Breast epithelium (tissue), 4 donors: ENCODE measurements at places on chromosomes 6 and 20. TPM values are rescaled to one million over a fixed set of nuclear protein-coding genes. Genes with fewer than 3 reads are reported as not detected.

DNA sequence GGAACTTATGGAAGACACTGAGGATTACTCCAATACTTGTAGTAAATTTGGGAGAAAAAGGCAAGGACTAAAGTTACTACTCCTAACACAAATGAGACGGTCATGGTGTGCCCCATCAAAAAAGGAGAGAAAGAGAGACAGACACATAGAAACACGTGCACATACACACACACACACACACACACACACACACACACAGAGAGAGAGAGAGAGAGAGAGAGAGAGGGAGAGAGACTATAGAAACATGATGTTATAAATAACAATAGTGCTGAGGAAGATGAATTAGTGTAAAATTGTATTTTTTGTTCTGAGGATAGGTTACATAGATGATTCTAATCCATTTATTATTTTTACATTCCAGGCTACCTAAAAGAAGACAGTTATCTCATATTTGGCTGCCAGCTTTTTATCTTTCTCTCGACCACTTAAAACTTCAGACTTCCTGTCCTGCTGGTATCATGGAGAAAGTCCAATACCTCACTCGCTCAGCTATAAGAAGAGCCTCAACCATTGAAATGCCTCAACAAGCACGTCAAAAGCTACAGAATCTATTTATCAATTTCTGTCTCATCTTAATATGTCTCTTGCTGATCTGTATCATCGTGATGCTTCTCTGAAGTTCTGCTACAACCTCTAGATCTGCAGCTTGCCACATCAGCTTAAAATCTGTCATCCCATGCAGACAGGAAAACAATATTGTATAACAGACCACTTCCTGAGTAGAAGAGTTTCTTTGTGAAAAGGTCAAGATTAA is 10.5 kb downstream of the PLN start:
- H3K27me3 ChIP-seq: no peaks in the 10 kb centered on the region
- H3K27ac ChIP-seq: no peak overlapping the region
- no peaks in the 10 kb centered on the region for H3K4me1 ChIP-seq
- no peak for DNase-seq
- H3K4me3 ChIP-seq: no peak overlapping the region

DNA sequence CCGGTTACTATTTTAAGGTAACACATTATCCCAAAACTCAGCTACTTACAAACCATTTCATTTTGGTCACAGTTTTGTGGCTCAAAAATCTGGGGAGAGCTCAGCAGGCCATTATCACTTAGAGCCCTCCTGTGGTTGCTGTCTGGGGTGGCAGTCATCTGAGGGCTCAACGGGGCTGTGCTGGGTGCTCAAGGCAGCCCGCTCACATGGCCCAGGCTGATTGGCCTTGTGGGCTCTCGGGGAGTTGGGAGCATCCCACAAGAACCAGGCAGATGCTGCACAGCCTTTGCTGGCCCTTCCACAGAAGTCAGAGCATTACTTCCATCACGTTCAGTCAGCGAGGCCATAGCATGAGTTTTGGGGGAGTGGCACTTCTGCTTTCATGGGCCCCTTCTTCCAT is 6.3 kb upstream of the VSX1 start:
- H3K4me1 ChIP-seq: no peaks in the 10 kb centered on the region
- no peak overlapping the region for H3K4me3 ChIP-seq
- peaks cover 43% of the 10 kb centered on the region for H3K27me3 ChIP-seq
- DNase-seq: no peak
- no peak overlapping the region for H3K27ac ChIP-seq
- H3K36me3 ChIP-seq: no peaks in the 10 kb centered on the region

DNA sequence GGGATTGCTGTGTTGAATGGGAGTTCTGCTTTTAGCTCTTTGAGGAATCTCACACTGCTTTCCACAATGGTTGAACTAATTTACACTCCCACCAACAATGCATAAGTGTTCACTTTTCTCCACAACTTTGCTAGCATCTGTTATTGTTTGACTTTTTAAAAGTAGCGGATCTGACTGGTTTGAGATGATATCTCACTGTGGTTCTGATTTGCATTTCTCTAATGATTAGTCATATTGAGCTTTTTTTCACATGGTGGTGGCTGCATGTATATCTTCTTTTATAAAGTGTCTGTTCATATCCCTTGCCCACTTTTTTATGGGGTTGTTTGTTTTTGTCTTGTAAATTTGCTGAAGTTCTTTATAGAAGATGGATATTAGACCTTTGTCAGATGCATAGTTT is 588.3 kb upstream of the ADGRB3 start:
- H3K4me3 ChIP-seq: no peak overlapping the region
- no peak overlapping the region for H3K27ac ChIP-seq
- H3K4me1 ChIP-seq: no peaks in the 10 kb centered on the region
- DNase-seq: no peak
- no peaks in the 10 kb centered on the region for H3K36me3 ChIP-seq

GRCh38 chr6:42393339-42393738 is 58.4 kb downstream of the TRERF1 start:
- H3K36me3 ChIP-seq: no peaks in the 10 kb centered on the region
- no peaks in the 10 kb centered on the region for H3K27me3 ChIP-seq
- no peak for DNase-seq
- H3K27ac ChIP-seq: no peak overlapping the region

GRCh38 chr6:151101161-151101815 is 138.5 kb upstream of the AKAP12 start:
- DNase-seq: no peak
- H3K27ac ChIP-seq: peak overlapping the region; percentile 41
- no peaks in the 10 kb centered on the region for H3K4me1 ChIP-seq

DNA sequence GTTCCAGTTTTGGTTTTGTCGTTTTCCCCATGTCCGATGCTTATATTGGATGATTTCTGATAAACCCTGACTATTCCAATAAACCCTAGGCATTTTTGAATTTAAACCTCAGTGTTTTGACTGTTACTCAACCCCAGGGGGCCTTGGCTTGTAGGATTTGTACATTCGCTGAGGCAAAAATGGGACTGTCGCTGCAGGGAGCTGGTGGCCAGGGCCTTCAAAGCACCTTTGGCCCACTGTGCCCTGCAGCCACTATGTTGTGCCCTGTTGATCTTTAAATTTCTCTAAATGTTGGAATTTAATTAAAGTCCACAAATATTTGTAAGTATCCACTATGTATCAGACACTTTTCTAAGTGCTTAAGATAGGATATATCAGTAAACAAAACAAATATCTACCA is 9.5 kb upstream of the NOL7 start:
- no peak overlapping the region for H3K4me3 ChIP-seq
- H3K36me3 ChIP-seq: no peaks in the 10 kb centered on the region
- no peaks in the 10 kb centered on the region for H3K27me3 ChIP-seq

GRCh38 chr20:33609504-33609903 is 52.6 kb upstream of the C20orf144 start:
- H3K27me3 ChIP-seq: no peaks in the 10 kb centered on the region
- H3K4me3 ChIP-seq: no peak overlapping the region
- no peaks in the 10 kb centered on the region for H3K4me1 ChIP-seq
- peaks cover 18% of the 10 kb centered on the region for H3K36me3 ChIP-seq
- no peak for DNase-seq

GRCh38 chr6:156698239-156699016 is 78.8 kb upstream of the ARID1B start:
- no peak for DNase-seq
- no peaks in the 10 kb centered on the region for H3K4me1 ChIP-seq
- no peak overlapping the region for H3K27ac ChIP-seq
- H3K36me3 ChIP-seq: no peaks in the 10 kb centered on the region
- no peaks in the 10 kb centered on the region for H3K27me3 ChIP-seq

- H3K4me1 ChIP-seq: no peaks in the 10 kb centered on the region
- H3K27me3 ChIP-seq: no peaks in the 10 kb centered on the region
- no peaks in the 10 kb centered on the region for H3K36me3 ChIP-seq
- no peak for DNase-seq
- no peak overlapping the region for H3K27ac ChIP-seq
Measured at GRCh38 chr6:89843070-89843469, 13.4 kb downstream of the CASP8AP2 start.

DNA sequence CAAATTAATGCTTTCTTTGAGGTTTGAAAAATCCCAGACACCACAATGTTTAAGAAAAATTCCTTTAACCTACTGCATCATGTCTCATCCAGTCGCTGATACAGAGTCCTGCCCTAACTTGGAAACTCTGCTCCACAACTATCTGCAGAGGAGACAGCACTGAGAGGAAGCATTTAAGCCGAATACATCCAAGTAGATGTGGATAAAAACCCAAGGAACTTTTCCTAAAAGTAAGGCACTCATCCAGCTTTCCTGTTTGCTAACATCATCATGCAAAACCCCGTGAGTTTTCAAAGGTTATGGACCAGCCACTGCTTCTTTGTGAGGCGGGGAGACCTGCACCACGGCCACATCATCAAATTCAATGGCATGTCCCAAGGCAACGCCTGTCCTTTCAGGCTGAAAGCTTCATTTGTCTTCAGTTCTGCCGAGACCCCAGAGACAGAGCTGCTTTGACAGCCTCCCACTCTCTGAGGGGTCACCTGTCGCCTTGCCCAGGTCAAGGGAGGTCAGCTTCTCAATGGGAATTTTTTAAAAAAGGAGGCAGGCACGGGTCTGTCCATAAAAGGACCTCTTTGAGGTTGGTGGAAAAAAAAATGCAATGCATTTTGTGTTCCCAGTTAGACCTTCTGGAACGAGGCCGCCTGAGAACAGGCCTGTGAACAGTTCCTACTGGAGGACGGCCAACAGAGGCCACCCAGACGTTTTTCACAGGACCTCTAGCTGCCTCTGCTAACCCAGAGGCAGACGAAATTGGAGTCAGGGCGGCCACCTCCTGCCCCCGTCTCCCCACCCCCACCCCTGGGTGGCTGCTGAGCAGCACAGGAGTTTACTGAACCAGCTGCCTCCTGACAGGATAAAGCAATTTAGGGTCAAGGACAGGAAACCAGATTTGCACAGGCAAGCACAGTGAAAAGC is 142.5 kb upstream of the HDDC2 start:
- peak overlapping the region; percentile 15 for H3K27ac ChIP-seq
- no peak overlapping the region for H3K4me3 ChIP-seq

DNA sequence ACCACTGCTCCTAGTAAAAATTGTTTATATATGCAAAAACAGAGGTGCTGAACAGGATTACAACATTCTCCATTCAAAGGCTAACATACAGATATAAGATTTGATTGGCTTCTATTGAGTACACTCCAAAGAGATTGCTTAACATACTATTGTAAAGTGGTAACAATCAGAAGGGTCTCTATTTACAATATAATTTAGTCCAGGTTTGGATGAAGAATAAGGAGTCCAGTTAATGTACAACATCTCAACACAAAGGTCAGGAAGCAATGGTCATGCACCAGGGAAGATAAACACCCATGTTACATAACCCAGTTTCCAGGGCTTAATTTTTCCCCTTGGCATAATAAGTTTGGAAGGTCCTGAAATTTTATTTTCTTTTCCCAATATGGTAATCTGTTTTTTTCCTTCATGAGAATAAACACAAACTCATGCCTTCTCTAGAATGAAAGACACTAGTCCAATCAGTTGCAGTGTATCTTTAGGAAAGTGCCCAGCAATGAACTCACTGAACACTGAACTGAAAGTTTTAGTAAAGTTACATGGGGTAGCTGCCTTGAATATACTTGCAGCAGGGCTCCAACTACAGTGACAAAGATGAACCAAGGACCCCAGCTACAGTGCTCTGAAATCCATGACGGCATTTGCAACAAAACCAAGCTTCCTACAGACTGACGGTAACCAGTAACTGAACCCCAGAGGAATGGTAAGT is 255.3 kb upstream of the GJE1 start:
- H3K27me3 ChIP-seq: no peaks in the 10 kb centered on the region
- no peaks in the 10 kb centered on the region for H3K4me1 ChIP-seq
- H3K4me3 ChIP-seq: no peak overlapping the region
- DNase-seq: no peak
- H3K27ac ChIP-seq: no peak overlapping the region

DNA sequence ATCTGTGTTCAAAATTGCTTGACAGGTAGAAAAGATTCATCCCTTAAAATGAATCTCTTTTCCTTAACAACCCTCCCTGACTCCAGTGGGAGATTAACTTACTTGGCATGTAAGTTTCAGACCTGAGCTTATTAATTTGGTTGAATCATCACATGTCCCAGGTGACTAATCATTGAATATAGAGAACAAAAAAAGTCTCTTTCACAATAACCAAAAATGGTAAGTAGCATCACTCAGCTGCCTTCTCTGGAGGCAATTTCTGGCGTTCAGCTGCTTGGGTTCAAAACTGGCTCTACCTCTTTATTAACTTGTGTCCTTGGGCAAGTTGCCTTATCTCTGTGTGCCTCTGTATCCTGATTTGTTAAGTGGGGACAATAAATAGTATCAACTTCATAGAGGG is 2.9 kb downstream of the C6orf141 start:
- H3K27ac ChIP-seq: no peak overlapping the region
- H3K27me3 ChIP-seq: no peaks in the 10 kb centered on the region
- DNase-seq: no peak

DNA sequence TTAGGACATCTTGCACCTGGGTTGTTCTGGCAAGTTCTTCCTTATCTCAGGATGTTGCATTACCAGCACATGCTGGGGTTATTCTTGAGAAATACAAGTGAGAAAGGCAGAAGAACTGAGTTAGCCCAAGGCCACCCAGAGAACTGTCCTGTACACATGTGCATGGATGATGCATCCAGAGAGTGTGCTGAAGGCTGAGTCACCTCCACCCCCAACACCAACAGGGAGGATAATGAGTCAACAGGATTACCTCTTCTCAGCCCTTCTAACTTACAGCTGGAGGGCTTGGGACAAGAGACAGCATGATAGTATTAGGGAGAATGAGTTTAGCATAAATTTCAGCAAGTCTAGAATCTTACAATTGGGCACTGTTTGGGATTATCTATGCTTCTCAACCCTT is 8.5 kb downstream of the SCGN start:
- H3K27me3 ChIP-seq: no peaks in the 10 kb centered on the region
- H3K27ac ChIP-seq: no peak overlapping the region
- no peak overlapping the region for H3K4me3 ChIP-seq
- no peak for DNase-seq

DNA sequence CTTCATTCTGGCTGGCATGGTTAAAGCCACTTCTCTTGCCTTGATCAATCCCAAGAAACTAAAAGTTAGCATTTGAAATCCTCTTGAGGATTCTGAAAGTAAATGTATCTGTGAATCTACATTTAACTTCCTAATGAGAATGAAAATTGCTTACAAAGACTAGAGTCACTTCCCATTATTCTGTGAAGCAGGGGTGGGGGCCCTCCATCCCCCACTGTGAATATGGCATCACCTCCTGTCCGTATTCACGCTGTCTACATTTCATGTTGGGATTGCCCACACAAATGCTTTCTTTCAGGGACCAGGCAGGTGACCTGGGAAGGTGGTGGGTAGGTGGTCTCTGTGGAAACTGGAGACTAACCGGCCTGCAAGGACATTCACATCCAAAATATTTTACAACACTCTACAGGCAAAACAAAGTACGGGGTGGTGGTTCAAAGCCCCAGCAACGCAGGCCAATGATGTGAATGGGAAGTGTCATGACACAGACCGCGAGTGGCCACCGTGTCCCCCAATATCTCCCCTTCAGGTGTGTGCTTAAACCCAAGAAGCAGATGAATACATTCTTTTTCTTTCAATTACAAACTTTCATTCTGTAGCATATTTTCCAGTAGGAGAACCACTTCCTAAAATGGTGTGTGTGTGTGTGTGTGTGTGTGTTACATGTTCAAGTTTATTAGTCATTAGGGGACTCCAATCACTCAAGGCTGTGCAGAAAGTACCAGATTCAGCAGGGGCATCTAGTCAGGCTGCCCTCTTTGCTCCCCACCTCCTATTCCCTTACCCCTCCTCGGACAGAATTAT is 132.2 kb downstream of the PRND start:
- no peak overlapping the region for H3K4me3 ChIP-seq
- H3K27me3 ChIP-seq: no peaks in the 10 kb centered on the region

The TPMT gene
- 5.6 TPM for total RNA-seq

The RBM12 gene
- 40.1 TPM for total RNA-seq

The ZNF165 gene
- total RNA-seq: 2.0 TPM

The SLC16A10 gene
- 5.4 TPM for total RNA-seq

The TRAPPC3L gene
- total RNA-seq: 0.80 TPM

The C6orf132 gene
- 4.2 TPM for total RNA-seq
